ENCODE measurements at places on chromosomes 6 and 20. TPM values are rescaled to one million over a fixed set of nuclear protein-coding genes. Genes with fewer than 3 reads are reported as not detected.

DNA sequence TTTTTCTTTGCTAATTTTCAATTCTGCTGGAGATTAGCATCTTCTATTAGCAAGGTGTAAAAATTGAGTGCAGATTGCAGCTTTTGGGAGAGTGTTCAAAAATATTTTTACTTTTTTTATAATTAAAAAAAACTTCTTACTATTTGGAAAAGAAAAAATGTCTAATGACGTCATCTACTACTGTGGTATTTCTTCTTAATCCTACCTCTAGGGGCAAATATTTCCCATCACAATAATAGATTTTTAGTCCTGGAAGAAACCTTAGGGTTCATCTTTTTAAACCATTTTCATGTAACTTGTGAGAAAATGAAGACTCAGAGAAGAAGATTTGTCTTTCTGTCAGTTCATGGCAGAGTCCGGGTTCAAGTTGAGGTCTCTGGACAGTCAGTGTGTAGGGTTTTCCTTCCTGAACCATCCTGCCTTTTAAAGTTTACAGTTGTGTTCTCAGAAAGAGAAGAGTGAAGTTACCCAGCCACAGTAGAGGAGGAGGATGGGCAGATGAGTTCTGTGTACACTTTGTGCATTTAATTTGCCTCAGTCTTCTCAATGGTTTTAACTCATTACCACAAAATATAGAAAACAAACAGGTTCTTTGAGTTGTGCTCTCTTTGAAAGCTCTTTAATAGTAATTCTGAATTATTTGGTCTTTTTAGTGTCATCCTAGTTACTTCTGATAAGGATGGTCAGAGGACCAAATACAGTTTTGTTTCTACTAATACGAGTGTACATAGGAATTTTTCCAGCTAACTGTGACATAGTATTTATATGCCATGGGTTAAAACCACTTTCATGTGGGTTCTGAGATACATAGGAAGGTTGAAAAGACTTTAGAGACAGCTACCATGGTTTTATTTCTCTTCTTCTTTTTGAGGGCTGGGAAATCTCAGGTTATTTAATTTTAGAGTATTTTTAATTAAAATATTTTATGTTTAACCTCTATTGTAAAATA, 184.7 kb downstream of the CDKAL1 start:
- DNase-seq, result no peak

- no peak for DNase-seq
Observed at GRCh38 chr6:90263633-90264032, 33.0 kb downstream of the BACH2 start.

DNA sequence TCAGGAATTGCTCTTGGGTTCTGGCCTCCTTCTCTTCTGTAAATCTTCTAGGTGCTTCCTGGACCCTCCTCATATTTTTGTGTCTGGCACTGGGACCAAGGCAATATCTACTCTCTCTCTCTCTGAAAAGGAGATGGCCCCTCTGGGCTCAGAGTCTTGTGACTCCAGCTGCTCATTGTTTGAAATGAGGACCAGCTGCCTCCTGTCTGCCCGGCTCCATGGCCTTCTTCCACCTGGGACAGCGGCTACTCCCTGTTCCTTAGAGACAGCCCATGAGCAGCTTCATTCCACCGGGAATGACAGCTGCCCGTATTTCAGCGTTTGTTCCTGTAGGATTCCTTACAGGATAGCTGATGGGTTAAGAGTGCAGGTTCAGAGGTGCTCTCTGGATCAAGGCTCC, 2.9 kb downstream of the TGM3 start:
- no peak for DNase-seq

DNA sequence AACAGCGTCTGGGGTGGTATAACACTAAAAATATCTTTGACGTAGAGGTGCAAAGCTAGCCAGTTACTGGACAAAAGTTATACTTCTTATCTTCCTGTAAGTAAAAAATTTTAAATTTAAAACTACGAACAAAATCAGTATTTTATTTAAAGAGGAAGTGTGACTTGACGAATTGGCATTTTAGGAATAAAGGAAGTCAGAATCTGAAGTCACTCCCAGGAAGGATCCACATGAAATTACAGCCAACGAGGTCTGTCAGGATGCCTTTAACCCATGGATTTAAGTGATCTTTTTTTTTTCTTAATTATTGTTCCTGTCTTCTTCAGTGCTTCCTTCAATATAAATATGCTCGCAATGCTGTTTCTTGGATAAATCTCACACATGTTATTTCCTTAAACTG, 27.2 kb upstream of the SNX9 start:
- no peak for DNase-seq

Gene TNNC2
- 0.64 TPM for polyA plus RNA-seq

Data from left renal pelvis (tissue), 4 donors.